ENCODE measurements at places on chromosomes 2 and 18.

GRCh38 chr18:12841070-12841469 lies 43.0 kb downstream of the PTPN2 start:
- DNase-seq, result no peak

DNA sequence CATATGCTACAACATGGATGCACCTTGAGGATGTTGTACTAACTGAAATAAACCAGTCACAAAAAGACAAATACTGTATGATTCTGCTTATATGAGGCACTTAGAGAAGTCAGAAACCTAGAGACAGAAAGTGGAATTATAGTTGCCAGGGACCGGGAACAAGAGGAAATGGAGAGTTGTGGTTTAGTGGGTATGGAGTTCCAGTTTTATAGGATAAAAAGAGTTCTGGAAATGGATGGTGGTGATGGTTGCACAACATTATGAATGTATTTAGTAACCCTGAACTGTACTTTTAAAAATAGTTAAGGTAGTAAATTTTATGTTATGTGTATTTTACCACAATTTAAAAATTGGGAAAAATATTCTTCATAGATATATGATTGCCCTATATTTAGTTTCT lies 97.7 kb downstream of the DPP4 start:
- no peak for DNase-seq

DNA sequence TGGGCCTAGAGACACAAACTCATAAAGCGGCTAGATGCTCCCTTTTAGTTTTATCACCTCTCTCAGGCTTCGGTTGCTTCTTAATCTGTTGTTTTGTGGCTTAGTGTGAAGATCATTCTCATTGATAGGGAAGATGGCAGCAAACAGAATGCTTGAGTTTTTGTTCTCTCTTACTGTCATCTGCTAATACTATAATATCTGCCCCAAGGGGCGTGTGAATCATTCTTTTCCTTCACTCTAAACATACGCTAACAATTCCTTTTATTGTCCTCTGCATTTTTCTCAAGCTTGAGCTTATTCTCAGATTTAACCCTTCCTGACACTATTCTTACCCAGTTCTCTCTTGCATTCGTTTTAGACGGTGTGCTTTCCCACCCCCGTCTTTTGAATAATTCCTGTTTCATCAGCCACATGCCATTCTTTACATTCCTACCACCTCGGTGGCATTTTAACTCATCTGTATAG lies 323.9 kb upstream of the NRP2 start:
- no peak for DNase-seq

DNA sequence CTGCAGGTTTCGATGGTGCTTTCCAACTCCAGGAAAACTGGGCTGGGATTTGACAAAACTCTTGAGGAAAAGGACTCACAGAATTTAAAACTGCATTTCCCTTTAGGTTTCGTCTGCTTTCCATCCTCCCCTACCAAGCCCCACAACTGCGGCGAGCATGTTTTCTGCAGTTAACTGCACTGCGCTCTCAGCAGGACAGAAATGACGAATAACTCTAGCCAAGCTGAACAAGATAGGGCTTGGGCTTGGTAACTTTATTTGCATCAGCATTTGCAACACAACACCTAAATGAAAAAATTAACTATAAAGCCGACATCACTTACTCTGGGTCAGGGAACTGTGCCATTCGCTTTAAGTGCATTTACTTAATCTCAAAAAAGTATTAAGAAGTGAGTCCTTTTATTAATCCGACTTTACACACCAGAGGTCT lies 669 bp upstream of the PIKFYVE start:
- peak; percentile 70 for DNase-seq

- DNase-seq, result no peak
Measured at GRCh38 chr2:239436669-239437335, 36.0 kb upstream of the HDAC4 start.

- DNase-seq, result no peak
Measured at GRCh38 chr18:78971511-78972245, 7.9 kb upstream of the SALL3 start.

DNA sequence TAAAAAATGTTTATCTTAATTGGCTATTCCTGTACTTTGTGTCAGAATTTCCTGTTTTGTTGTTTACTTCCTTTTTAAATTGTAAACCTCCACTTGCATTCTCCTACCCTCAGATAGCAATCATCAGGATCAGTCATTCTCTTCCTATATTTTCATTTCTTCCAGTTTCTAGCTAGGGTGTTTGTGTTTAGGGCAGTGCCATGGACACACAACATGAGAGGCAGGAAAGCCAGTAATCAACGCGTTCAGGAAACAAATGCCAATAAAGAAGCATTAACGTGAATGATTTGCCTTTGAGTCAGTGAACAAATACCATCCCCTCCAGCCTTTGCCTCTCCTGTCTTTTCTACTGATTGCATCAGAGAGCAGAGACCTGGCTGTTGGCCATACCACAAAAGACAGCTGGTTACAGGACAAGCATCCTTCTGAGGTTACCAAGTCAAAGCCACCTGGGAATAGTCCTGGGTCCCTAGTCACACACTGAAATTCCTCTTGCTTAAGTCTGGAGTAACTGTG lies 56.7 kb upstream of the FHL2 start:
- no peak for DNase-seq

GRCh38 chr2:46194856-46195255 lies 102.4 kb upstream of the EPAS1 start:
- no peak for DNase-seq

DNA sequence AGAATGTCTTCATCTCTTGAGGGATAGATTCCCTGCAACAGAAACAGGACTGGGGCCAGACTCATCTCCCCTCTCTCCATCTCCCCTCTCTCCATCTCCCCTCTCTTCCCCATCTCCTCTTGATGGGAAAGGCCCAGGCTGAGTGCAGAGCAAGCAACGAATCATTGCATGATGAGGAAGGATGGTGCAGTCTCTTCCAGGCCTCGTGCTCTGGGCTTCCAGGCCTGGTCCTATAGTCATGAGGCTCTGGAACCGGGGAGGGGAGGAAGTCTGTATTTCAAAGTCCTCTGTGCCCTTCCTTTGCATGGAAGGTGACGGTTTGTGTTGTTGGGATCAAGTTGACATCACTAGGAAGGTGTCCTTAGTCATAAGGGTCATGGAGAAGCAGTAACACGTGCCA lies 115.6 kb upstream of the NEDD4L start:
- DNase-seq, result no peak

GRCh38 chr18:21345840-21346239 lies 103.8 kb downstream of the GREB1L start:
- no peak for DNase-seq

- no peak for DNase-seq
Measured at GRCh38 chr2:211494085-211494484, 937.7 kb downstream of the CPS1 start.

DNA sequence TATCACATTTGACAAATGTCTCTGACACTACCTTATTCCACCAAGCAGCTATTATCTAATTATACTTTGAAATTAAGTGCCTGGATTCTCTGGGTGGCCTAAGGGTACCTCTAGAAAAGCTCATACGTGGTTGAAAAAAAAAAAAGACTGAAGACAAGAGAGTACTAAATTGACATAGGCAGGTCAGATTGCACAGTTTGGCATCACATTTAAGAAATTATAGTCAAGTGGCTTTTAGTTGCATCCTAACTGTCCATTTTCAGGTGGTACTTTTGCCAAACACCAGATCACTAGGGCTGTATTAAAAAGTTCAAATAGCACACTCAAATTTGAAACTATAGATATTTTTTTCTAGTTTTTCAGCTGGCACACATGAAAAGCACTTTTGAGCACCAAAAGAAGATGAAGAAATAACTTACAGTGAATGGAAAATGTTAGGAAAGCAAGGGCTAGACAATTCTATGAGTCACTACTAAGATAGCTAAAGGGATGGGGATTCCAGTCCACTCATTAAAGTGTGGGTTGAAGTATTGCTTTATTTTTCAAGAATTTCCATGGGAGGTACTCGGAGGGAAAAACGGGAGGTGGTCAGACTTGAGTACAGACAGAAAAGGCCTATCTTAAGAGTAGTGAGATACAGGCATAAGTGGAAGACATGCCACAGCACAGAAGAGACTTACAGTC lies 106.5 kb upstream of the COL5A2 start:
- no peak for DNase-seq

- no peak for DNase-seq
Measured at GRCh38 chr18:5515011-5515784, 28.6 kb downstream of the EPB41L3 start.

GRCh38 chr18:45541421-45541820 lies 73.9 kb upstream of the SLC14A2 start:
- DNase-seq, result no peak

GRCh38 chr2:213148572-213149261 lies 2.7 kb downstream of the IKZF2 start:
- DNase-seq, result no peak

DNA sequence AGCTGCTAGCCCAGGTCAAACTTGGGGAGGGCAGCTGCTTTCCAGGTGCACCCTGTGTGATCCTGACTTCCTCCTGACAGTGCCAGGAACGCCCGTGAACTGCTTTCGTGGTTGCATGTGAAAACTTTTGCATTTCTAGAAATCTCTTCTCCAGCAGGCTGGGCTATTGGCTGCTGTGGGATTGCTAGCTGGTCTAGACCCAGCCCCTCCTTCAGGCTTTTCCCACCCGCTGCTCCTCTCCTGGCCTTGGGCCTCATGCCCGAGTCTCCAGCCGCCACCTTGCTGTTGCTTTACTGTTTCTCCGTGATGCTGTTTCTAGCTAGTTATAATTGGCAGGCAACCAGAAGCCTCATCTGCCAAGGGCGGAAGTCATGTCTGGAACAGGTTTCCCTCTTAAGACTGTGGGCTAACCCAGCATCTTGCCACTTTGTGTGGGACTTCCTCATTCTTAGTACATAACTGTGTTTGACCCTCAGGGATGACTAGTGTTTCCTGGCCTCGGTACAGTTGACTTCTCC lies 27.0 kb upstream of the MGAT4A start:
- peak; percentile 67 for DNase-seq

DNA sequence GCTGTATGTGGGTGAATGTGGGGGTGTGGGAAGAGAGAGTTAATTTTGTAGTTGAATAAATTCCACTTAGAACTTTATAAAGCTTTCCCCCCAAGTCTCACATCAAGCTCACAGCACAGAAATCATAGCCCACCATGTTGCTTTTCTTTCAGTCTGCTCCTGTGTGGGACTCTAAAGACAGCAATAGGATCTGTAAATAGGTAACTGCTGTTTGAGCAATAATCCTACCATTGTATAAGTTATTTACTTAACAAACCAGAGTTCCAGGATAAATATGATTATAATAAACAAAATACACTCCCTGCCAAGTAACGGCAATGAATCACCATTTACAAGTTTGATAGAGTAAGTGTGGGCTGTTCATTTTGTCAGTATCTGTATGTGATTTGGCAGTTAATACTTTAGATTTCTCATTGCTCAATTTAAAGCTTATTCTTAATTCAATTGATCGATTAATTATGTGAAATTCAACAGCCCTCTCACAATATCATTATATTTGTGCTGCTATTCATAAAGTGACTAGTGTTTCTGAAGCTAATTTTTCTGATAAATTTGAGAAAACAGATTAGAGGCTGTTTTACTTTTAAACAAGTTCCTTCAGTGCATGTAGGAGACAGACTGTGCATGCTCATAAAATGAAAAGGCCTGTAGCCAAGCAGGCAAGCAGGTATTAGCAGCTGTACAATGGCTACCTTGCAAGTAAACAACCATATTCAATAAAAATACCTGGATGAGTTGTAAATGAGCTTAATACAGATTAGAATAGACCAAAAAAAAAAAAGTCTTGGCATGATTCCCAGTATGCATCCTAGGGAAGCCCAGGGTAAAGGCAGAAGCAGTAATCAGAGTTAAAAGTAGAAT lies 142.7 kb downstream of the PDE11A start:
- DNase-seq, result no peak

GRCh38 chr2:27014771-27015433 lies 17.9 kb upstream of the TMEM214 start:
- no peak for DNase-seq

DNA sequence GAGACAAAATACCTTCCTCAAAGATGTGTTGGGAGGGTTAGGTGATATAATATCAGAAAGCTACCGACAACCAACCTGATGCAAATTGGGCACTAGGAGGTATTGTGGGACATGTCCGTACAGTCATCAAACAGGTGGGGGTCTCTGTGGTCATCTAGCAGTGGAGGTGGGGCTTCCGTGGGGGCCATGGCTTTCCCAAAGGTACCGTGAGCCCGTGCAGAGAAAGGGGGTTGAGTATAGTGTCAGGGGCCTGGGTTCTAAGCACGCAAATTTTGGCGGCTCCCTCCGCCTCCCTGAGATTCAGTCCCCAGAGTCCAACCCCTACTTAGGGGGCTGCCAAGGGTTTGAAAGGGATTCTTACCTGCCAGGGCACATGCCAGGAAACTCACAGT lies 32.6 kb downstream of the HJURP start:
- no peak for DNase-seq

DNA sequence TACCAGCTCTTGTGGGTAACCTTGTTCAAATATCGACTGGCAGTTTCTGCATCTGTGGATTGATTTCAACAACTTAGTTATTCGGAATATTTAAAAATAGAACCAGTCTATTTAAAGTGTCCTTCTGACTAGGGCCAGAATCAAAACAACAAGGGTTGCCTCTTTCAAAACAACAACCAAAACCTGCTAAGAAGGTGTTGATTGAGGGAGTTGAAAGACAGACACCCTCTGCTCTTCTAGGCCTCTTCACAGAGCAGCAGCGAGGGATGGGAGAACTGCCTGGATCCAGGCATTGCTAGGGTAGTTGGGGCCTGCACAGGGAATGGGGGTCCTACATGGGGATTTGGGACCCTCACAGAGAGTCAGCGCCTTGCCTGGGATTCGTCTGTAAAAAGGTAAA lies 19.8 kb downstream of the TTR start:
- no peak for DNase-seq

GRCh38 chr2:235126768-235127167 lies 175.0 kb downstream of the SH3BP4 start:
- DNase-seq, result no peak

DNA sequence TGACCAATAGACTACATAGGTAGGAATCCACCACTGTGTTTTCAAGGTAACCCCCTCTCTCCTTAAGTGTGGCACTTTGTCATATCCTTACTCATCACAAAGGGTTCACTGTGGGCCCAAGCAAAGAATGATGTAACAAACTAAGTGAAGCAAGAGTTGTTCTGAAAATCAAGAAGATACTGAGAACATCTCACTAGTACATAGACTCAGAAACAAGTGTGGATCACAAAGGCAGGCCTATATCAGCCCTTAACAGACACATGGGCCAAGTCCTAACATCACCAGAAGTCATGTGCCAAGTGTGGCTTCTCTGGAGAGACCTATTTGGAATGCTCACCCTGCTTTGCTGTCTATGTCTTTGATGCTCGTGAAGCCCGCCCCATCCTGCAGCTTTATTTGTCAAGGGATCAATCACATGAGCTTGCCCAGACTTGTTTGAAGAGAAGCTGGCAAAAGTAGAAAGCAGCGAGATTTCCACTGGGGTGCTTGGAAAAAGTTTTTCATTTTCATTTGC lies 131.2 kb upstream of the TTC39C start:
- no peak for DNase-seq

GRCh38 chr2:152019732-152020131 lies 79.1 kb downstream of the CACNB4 start:
- no peak for DNase-seq

- no peak for DNase-seq
Measured at GRCh38 chr2:170845343-170845742, 28.7 kb downstream of the GAD1 start.

GRCh38 chr2:69067866-69068265 lies 54.9 kb downstream of the ANTXR1 start:
- no peak for DNase-seq

- no peak for DNase-seq
Measured at GRCh38 chr18:73201940-73202339, 334.2 kb upstream of the NETO1 start.
